ENCODE measurements at places on chromosomes 1 and 21. TPM values are rescaled to one million over a fixed set of nuclear protein-coding genes. Genes with fewer than 3 reads are reported as not detected.

The WNT4 gene
- 0.59 TPM for total RNA-seq

The PTAFR gene
- total RNA-seq = 0.05 TPM

The ATXN7L2 gene
- 1.9 TPM for total RNA-seq

The IFI44L gene
- total RNA-seq = 1.6 TPM

The COL24A1 gene
- total RNA-seq = 1.8 TPM

The LORICRIN gene
- total RNA-seq = not detected

The ASH1L gene
- 33.9 TPM for total RNA-seq

The IL12RB2 gene
- total RNA-seq = not detected

The SMYD2 gene
- total RNA-seq = 48.9 TPM

The HHIPL2 gene
- not detected for total RNA-seq

The SAMD11 gene
- 25.2 TPM for total RNA-seq

The ARHGAP30 gene
- total RNA-seq = 0.05 TPM

The DHRS3 gene
- 520 TPM for total RNA-seq

The OR2T11 gene
- not detected for total RNA-seq

All from smooth muscle cell of the umbilical artery (primary cell).